GM12865 (cell line): ENCODE measurements at places on chromosomes 3 and 15.

DNA sequence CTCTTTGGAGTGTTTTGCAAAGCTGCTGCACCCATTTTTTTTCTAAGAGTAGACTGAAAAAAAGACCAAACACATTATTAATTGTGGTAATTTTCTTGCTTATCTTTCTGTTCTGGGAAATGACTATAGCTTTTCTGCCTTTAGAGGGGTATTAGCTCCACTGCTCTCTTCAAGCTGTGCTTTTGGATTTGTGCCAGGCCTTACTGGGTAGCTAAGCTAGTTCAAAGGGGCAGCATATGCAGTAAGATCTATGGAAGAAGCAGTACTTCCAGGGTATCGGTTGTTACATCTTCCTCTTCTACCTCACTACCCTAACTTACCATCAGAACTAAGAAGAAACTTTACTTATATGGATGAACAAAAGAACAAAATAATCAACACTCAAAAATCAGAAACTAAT is 28.7 kb upstream of the ARIH1 start:
- no peak for DNase-seq

DNA sequence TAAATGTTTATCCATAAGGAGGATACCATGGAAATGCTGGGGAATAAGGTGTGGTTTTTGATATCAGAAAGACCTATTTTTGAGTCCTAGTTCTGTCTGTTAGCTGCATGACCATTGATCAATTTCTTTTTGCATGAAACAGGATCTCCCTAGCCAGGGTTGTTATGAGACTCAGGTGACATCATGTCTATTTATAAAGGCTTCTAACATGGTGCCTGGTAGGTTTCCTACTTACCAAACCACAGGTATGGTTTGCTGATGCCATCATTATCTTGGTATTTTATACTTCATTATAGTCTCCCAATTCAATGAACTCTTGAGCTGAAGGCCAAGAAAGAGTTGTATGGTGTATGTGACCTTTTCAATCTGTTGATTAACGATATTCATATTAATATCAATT is 144.0 kb downstream of the CLSTN2 start:
- DNase-seq: no peak

DNA sequence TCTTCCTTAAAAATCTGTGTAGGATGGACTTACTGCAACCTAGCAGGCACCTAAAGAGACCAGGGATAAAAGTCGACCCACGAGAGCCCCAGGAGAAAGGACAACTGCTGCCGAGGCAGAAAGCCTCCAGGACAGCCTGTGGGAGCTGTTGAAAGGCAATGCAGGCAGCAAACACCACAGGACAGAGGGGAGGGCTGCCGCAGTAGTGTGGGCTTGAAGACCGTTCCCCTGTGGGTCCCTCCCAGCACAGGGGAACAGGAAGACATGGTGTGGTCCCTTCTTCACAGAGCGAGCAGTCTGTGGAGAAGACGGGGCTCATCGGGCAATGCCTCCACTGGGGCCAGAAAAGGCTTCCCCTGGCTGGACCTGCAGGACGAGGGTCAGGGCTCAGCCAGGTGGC is 58.5 kb upstream of the GATA2 start:
- DNase-seq: no peak

DNA sequence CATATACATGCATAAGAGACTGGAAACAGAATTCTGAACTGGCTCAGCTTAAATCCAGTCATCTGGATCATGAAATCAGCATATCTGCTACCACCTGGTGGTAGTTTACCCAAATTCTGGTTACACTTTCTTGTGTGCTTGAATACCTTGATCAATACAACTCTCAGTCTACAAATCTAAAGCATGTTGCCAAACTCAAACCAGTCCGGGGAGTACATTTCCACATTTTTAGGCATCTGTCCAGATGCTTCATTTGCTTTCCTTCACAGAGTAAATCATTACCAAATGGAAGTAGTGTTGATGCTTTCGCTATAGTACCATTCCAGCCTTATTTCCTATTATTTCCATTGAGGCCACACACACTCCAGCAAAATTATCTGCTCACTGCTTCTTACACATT is 126.4 kb downstream of the P2RY1 start:
- DNase-seq: peak; percentile 63

- DNase-seq: no peak
Observed at GRCh38 chr3:183534249-183534648, 21.3 kb downstream of the KLHL6 start.

GRCh38 chr3:172649987-172650386 is 60.9 kb downstream of the NCEH1 start:
- DNase-seq: no peak

GRCh38 chr3:178536211-178537079 is at the start of gene KCNMB2:
Gene KCNMB2, plus strand, starts transcription at chr3:178536436.
- DNase-seq: peak; percentile 41

GRCh38 chr3:33438284-33438668 is 1.9 kb downstream of the UBP1 start:
- DNase-seq: peak; percentile 41

DNA sequence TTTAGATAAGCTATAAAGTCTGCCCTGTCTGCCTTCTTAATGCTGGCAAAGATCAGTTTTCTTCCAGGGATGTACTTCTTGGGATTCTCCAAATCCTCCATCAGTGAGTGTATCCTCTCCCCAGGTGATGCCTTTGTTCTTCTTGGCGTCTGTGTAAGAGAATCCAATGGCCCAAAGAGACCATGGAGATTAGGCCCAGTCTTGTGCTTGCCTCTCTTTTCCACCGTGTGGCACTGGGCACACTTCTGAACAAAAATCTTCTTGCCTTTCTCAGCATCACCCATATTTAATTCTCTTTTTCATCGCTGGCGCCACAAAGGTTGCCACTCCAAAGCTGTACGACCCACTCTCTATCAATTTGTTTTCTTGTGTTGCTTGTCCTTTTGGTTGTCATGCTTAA is 32.2 kb upstream of the TAMM41 start:
- DNase-seq: no peak

DNA sequence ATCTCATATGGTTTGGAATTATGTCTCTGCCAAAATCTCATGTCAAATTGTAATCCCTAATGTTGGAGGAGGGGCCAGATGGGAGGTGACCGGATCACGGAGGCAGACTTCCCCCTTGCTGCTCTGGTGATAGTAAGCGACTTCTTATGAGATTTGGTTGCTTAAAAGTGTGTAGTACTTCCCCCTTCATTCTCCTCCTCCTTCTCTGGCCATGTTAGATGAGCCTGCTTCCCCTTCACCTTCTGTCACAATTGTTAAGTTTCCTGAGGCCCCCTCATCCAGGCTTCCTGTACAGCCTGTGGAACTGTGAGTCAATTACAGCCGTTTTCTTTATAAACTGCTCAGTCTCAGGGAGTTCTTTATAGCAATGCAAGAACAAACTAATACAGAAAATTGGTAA is 51.1 kb downstream of the NEDD4 start:
- no peak for DNase-seq

- DNase-seq: no peak
Observed at GRCh38 chr3:159627229-159627628, 361.4 kb upstream of the IL12A start.

DNA sequence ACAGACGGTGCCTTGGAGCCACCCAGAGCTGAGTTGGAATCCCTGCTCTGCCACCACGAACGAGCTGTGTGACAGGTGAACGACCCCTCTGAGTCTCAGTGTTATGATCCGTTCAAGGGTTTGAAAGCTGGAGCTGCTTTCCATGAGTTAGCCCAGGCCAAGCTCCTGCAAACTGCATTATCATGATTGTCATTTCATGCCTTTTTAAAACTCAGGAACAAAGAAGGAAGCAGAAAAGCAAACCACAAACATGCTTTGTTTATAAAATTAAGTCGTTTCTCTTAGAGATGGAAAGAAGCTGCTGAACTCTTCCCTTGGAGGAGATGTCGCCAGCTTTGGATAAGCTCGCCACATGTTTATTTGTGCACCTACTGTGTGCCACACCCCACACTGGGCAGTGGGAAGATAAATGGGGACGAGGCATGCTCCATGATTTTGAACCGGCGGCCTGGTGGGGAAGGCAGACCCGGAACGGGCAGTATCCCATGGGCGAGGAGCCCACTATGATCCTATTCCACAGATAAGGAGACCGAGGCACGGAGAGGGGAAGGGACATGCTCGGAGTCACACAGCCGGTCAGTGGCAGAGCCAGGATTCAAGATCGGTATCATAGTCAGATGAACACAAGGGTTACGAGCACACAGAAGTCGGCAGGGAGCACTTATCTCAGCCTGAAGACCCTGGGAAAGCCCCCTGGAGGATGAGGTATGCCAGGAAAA is 15.9 kb downstream of the HRH1 start:
- DNase-seq: no peak

DNA sequence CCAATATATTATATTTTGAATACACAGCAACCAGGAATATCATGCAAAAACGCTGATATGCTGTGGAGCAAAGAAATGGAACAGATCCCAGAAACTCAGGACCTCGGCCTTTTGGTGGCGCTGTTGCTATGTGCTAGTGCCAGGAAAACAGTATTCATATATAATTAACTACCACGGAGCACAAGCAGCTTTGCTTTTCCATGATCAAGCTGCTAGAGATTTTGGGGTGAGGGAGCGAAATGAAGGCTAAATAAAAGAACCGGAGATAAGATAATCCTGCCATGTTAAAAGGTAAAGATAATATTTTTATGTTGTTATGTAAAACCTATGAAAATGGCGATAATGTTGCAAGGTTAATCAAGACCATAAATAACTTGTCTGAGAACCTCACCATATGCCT is 157.7 kb upstream of the FAM3D start:
- peak; percentile 52 for DNase-seq

- DNase-seq: no peak
Observed at GRCh38 chr3:35894735-35895134, 255.4 kb downstream of the ARPP21 start.

- DNase-seq: peak; percentile 2
Observed at GRCh38 chr3:68919000-68919399, 13.3 kb downstream of the TAFA4 start.

GRCh38 chr3:70298385-70298784 is 14.1 kb downstream of the MDFIC2 start:
- no peak for DNase-seq

DNA sequence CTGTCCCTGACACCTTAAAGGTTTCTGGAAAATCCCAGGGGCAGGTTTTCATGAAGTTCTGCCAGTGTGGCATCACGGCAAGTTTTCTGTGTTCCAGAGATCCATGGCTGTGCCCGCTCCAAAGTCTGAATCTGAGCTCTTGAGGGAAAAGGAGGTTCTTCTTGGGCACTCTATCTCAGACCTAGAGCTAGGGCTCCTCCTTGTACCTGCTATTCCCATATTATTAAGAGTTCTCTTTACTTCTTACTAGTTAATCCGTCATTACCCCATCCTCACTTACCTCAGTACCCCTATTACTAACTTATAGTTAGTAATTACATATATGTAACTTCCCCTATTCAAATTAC is 5.9 kb upstream of the TRA2B start:
- DNase-seq: no peak

DNA sequence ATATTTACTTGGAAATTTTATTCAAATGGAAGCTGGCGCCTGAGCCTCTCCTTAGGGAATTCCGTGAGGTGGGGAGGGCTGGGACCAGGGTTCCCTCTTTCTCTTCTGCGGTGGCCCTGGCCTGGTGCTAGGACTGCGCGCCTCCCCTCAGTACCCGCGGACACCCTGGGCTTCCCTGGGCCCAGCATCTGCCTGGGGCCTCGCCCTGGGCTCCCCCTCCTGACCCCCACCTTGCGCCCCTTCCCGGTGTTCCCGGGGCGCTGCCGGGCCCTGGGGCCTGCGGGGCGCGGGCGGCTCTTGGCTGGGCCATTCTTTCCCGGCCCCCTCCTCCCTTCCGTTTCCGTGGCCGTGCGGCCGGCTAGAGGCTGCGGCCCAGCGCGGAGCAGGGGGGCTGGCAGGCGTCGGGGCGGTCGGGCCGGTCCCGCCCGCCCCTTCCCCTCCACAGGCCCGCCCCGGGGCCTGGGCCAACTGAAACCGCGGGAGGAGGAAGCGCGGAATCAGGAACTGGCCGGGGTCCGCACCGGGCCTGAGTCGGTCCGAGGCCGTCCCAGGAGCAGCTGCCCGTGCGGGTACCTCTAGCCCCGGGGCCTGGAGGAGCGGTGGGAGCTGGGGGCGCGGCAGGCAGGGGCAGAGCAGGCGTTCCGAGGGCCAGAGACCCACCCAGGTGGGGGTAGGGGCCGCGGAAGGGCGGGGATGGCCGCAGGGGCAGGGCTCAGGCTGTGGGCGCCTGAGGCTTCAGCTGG is at the start of gene FES:
Gene FES (plus strand): TSS at position 529 of the 743 bp plus-strand sequence. CDS start 542 bp downstream, outside the sequence.
- DNase-seq: no peak

DNA sequence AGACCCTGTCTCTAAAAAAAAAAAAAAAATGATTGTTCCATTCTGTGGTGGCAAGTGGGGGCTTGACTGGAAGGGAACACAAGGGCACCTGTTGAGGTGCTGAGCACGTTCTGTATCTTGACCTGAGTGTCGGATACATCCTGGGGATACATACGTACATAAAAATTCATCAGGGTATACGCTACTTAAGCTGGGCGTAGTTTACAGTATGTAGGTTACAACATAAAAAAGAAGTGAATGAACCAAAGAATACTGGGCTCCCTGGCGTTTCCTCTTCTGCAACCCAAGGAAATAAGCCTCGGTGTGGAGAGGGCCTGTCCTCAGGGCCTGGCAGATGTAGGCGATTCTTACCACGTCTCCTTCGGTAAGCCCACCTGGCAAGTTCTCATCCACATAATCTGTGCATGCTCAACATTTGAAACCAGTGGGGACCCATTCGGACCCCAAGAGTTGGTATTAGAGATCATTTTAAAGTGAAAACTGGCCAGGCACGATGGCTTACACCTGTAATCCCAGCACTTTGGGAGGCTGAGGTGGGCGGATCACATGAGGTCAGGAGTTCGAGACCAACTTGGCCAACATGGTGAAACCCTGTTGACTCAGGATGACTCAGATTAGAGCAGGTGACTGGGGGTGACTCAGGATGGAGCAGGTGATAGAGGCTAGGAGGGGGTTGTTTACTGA is 5.1 kb upstream of the MUC20 start:
- no peak for DNase-seq

- DNase-seq: no peak
Observed at GRCh38 chr3:21377071-21377769, 373.8 kb downstream of the ZNF385D start.

DNA sequence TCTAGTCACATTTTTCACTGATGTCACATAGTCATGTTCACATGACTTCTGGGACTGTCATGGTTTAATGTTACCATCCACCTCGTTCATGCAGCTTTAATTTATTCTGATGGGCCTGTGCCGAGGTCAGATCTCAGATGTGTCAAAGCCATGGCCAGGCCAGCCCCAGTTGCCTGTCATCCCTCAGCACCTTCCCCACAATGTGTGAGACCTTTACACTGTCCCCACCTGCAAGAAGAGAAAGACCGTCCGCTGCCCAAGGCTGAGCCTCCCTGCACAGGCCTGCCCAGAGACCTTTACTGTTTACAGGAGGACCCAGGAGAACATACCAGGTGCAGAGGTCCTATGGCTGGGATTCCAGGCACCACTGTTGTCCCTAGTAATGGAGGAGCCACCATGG is 12.8 kb upstream of the KLF15 start:
- no peak for DNase-seq

GRCh38 chr15:31510057-31510456 is 183.4 kb downstream of the KLF13 start:
- no peak for DNase-seq

GRCh38 chr15:67032608-67033007 is 32.8 kb upstream of the SMAD3 start:
- no peak for DNase-seq
